ENCODE measurements at places on chromosomes 12 and 14.

DNA sequence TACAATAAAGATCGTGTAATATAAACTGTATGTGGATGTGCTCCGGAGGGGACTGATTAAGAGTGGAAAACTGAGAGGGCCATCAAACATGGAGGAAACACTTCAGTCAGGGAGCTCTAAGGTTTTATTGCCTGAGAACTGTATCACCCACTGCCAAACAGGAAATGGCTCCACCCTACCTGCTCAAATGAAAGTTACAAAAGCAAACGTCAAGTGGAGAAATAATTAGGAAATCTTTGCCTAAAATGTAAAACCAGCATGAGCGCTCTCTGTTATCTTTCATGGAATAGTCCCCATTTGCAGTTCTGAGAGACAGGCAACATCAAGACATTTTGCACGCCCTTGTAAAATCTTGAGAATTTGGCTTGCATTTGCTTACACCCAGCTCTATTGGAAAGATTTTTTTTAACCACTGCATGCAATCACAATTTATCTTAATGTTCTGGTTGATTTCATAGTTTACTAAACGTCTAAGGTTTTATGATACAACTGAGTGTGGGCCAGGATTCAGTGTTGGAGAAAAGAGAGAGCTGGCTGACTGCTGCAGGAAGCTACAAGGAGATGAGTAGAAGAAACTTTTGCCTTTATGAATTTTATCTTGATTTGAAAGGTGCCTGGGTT lies 344.0 kb upstream of the PRICKLE1 start:
- no peak overlapping the region for H3K27ac ChIP-seq
- H3K4me3 ChIP-seq, result no peak overlapping the region

DNA sequence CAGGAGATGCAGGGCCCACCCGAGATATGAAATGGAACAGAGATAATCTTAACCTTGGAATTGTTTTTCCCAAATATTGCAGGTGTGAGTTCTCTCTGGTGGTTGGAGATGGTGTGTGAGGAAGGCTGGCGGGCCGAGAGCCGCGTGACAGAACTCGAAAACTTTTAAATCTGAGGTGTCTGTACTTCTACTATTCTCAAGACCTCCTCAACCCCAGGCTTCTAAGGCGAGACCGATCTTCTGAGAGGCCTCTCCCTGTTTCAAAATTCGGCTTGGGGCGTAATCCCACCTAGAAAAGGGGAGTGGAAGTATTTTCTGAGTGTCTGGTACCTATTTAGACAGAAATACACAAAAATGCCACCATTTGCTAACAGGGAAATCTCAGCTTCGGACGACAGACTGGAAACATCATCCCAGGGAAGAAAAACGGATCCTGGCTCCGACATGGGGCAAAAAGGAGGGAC lies 611 bp downstream of the SARNP start:
- peaks cover 27% of the 10 kb centered on the region for H3K4me1 ChIP-seq
- peaks cover 12% of the 10 kb centered on the region for H3K36me3 ChIP-seq
- H3K27me3 ChIP-seq, result no peaks in the 10 kb centered on the region
- peak overlapping the region; percentile 89 for H3K27ac ChIP-seq
- no peak for DNase-seq
- peak overlapping the region; percentile 83 for H3K4me3 ChIP-seq

GRCh38 chr12:14773685-14774073 lies 29.6 kb downstream of the WBP11 start:
- H3K27me3 ChIP-seq, result no peaks in the 10 kb centered on the region
- H3K36me3 ChIP-seq, result no peaks in the 10 kb centered on the region

DNA sequence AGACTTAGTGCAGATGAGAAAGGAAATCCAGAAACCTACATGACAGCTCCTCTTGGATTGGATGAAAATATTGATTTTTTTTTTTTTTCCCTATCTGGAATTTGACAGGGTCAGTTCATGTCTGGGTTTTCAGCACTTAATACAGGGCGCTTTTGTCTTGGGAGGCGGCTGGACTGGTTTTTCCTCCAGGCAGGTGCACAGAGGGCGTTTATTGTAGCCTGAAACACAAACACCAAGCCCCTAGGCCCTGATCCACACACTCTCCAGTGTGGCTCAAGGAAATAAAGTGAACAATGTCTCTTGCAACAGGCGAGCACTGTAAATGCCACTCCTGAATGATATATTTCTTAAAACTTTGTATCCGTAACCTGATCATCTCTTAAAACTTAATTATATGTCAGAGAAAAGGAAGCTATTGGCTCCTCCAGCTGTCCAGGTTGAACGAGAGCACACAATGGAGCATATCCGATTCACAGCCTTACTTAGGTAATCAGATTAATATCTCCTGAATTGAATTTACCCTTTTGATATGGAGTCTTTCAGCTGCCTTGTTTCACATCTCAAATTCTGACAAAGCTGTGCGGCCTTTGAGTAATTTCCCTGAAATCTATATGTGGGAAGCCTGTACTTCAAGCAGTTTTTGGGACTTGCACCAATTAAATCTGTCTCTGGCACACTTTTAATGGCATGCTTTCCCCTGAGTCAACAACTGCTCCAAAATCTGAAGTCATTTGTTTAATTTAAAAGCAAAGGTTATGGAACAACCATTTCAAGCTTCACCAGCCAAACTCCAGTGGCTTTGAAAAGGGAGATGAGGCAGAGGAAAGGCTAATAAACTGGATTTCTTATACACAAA lies 485.7 kb downstream of the ZFP36L1 start:
- peaks cover 9% of the 10 kb centered on the region for H3K4me1 ChIP-seq
- no peaks in the 10 kb centered on the region for H3K27me3 ChIP-seq
- H3K4me3 ChIP-seq, result no peak overlapping the region

Data from upper lobe of left lung (tissue), 6 donors.